NCI-H69 (cell line): ENCODE measurements at places on chromosomes 1 and 21.
A peak's percentile ranks its signal among the peaks of the same experiment; 100 is the strongest.

DNA sequence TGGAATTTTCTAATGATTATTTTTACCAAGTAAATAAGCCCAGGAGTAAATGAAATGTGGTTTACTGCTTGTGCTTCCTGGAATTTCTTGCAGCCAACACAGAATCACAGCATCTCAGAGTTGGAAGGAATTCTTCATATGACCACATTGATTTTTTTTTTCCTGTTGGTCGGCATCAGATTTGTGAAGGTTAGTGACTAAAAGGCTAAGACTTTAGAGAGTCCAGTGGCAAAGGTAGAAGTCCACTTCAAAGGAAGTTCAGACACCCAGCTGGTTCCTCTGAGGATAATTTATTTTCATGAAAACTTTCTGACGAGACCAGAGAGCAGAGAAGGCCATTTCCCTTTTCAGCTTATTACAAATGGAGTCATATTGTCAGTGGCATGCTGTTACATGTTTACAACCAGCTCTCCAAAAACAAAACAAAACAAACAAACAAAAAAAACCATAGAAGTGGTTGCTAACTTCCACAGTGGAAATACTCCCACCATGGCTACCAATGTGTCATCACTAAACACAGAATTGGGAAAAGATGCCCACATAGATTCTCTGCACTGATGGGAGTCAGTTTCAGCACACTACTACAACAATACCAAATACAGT is 77.2 kb upstream of the CDC42BPA start:
- no peak for DNase-seq

DNA sequence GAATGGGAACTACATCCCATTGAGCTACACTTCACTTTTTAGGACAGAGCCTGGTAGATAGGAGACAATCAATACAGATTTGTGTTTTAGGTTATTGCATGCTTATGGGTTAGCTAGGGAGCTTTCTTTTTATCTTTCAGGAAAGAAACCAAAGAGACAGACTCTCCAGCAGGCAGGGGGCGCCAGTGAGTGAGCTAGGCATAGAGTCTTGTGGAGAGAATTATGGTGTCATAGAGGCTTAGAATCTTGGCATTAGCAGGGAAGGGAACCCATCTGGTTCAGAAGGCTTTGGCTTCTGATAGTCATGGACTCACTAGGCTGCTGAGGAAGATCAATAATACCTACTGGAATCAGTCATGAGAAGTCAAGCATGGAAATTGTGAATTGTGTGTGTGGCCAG is at the start of gene SMCP:
Gene SMCP, plus strand, starts transcription at position 281 of the 400 bp plus-strand sequence. CDS start 6,101 bp downstream, outside the sequence.
- DNase-seq = peak; percentile 25

DNA sequence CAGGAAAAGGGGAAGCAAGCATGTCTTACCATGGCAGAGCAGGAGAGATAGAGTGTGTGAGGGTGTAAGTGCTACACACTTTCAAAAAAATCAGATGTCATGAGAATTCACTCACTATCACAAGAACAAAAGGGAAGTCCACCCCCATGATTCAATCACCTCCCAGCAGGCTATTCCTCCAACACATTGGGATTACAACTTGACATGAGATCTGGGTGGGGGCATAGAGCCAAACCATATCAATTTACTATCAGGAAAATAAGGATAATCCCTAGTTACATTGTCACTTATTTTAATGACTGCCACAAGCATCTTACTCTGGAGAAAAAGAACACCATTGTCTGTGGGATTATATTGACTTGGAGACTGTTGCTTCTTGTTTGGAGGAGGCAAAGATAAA is 66.1 kb upstream of the VANGL1 start:
- no peak for DNase-seq

- no peak for DNase-seq
Observed at GRCh38 chr1:154466921-154467417, 35.0 kb upstream of the TDRD10 start.

DNA sequence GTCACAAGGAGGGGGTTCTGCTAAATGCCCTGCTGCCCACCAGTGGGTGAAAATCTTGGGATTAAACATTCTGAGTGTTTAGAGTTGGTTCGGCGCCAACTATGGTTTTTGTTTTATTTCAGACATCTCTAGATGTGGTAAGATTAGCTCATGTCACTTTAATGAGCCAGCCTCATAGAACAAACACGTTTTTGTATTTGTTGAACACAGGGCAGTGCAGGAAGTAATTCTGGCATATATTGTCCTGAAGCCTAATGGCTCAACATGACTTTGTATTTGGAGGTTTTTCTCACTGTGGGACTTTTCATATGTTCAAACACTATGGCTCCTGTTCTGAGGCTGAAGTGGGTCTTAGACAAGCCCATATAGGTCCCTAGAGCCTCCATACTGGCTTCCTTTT is 107.8 kb downstream of the NGF start:
- no peak for DNase-seq

DNA sequence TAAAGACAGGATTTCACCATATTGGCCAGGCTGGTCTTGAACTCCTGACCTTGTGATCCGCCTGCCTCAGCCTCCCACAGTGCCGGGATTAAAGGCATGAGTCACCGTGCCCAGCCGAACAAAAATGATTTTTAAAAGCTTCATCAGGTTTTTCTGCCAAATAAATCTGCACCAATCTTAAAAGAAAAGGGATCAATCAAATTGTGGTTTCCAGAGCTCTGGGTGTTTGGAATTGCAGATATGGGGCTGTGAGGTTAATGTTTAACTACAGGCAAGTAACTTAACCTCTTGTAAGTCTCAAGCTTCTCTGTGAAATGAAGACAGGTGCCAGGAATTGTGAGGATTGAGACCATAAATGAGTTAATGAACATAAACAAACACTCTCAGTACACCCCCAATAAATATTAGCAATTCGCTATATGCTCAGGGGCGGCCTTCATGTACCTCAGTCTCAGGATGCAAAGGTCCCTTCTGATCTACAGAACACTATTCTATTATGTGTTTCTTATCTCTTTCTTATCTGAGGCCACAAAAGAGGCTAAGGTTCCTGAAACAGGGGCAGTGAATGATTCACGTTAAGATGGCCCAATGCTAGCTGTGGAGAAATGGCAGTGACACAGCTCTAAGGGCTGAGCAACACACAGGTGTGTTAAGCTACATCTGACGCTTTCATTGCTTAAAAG is 7.1 kb upstream of the GNPAT start:
- DNase-seq = no peak

DNA sequence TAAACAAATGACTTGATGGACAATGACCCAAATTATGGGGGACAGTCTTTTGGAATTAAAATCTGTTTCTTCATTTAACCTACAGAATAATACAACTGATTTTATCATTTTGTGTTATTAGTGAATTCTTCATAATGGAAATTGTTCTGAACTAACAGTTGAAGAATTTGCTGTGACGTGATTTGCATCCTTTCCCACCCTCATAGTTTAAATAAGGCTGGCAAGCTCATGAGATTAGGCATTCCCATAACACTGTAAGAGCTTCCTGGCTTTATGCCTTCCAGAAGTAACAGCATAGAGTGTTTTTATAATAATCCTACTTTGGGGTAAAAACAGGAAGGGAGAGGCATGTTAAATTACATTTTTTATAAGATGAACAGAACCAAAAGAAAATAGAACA is 95.7 kb downstream of the ATP6V1G3 start:
- no peak for DNase-seq

DNA sequence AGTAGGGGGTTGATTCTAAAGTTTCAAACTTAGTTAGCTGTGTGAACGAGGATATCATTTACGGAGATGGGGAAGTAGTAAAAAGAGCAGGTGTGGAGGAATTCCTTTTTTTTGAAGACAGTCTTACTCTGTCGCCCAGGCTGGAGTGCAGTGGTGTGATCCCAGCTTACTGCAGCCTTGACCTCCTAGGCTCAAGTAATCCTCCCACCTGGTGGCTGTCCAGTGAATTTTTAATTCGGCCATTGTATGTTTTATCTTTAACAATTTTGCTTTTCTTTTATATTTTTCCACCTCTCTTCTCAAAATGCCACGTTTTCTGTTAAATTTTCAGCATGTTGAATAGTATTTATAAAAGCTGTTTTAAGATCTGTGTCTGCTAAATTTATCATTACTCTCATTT is 12.3 kb upstream of the CENPF start:
- no peak for DNase-seq

DNA sequence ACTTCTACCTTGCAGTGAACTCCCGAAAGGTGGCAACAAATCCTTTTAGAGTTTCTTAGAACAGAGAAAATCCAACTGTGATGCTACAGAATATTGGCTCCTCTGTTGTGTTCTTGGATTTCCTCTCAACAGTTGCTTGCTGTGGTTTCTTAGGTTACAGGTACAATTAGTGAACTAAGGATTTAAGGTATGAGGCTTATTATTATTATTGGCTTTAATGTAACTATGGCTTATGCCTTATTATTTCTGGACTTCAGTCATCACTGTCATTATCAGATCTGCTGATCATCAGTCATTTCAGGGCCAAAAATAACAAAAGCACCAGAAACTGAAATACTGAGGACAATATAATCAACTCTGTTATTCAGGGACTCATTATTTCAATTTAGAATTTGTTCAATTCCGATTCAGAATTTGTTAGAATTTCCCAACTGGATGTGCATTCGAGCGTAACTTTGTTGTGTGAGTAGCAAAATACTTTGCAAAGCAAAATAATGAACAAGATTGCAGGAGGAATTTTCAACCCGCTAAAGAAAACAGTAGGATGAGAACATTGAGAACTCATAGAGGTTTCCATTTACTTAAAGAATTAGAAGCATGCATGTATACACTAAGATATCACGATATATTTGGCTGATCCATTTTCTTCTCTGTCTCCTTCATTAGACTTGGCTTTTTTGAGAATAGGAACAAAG is 65.5 kb upstream of the AK4 start:
- no peak for DNase-seq

DNA sequence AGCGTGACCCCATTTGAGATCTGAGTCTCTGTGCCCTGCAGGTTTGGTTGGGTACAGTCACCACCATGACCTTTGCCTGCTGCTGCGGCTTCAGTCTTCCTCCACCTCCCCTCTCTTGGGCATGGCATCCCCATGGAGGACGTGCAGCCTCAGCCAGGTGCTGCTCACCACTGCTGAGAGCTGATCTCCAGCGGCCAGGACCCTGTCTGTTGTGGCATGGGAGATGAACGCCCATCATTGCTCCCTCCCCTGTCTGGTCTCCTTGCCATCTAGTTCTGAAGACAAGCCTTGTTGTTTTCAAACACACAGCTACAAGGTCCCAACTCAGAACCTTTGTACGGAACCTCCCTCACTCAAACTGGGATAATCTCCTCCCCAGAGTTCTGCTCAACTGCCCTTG is 19.2 kb upstream of the PKP1 start:
- no peak for DNase-seq

DNA sequence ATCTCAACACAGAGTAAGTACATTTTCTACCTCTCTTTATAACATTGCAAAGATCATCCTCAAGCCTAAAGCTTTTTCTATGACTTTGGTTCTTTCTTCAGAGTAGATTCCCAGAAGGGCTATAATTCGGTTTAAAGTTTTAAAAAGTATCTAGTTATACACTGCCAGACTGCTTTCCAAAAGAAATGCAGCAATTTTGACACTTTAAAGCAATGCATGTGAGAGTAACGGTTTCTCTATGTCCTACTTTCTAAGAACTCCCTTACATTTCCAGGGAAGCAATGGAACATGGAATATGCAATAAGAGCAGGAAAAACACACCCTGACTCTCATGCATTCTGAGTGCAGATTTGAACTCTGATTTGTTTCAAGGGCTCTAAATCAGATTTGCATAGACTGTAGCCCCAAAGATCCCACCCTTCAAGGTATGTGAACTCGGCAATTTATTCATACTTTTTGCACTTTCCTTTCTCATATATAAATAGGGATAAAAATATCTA is 331.6 kb downstream of the HHIPL2 start:
- DNase-seq = no peak

GRCh38 chr1:209249785-209250440 is 333.6 kb upstream of the CAMK1G start:
- DNase-seq = peak; percentile 31

DNA sequence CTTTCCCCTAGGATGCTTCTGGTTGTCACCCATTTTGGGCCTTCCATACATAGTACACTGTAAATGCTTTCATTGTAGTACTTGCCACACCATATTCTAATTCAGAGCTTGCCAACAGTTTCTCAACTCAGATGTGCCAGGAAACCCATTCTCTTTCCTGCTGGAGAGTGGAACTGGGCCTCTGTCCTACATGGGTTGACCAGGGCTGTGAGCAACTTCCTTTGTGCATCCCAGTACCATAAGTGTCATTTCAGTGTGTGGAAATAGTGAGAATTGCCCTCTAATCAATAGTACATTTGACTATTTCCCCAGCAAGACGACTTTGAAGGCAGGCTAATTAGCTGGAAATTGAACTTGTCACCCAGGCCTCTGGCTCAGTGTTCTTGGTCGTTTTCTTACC is 74.8 kb downstream of the MTR start:
- DNase-seq = no peak

DNA sequence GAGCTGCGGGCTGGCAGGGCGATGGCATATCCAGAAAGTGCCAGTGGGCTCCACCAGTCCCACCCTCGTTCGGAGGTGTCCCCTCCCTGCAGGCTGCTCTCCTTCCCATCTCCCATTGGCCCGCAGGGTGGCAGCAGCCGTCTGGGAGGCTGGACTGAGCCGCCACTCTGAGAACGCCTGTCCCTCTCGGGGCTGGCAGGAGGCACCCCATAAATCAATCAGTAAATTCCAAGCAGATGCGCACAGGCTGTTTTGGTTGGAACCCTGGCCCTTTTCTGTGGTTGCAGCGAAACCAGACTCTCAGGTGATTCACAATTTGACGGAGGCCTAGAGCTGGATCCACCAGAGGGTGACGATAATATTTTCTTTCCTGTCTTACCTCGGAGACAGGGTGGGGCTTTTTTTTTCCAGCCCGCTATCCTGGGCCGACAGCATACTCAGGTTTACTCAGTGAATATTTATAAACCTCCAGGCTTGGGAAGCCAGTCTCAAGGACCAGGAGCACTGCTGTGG is 99.7 kb downstream of the GLIS1 start:
- DNase-seq = peak; percentile 64

- no peak for DNase-seq
Observed at GRCh38 chr1:34871443-34872132, 12.0 kb upstream of the SMIM12 start.

GRCh38 chr1:201025571-201026002 is 2.1 kb upstream of the KIF21B start:
- peak; percentile 20 for DNase-seq

- DNase-seq = peak; percentile 23
Observed at GRCh38 chr1:29576510-29576909, 340.2 kb downstream of the PTPRU start.

DNA sequence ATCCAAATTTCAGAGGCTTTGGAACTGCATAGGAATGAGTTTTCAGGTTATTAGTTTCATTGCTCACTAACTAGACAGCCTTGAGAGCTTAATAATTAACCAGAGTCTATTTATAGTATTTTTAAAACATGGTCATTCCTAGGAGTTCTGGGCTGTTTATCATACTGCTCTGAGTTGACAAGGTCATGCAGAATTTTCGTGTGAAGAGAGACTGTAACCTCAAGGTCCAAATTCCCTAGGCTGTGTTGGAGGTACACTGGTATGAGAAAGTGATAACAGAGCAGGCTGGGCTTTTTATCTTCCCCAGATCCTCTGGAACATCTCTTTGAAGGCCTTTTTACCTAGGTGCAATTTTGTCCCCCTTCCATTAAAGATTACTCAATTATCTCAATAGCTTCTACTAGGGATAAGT is 736.3 kb downstream of the LTN1 start:
- no peak for DNase-seq
